ENCODE measurements at places on chromosomes 5 and 9.

DNA sequence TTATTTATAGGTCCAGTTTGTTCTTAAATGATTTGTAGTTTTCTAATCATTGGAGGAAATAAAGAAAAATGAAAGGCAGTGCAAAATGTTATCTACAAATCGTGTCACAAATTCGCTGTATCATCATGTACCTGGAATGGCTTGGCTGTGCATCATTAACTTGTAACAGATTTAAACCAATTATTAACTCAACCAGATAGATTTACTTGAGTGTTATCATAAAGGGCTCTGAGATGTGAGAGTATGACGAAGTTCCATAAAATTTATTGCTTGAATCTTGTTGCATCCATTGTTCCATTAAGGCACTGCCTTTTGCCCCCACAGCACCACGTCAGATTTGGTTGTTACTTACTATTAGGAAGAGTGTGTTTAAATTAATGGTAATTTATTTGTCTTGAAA, 23.5 kb downstream of the PCSK5 start:
- no peak for DNase-seq

- DNase-seq, result no peak
Measured at GRCh38 chr5:111537141-111538024, 25.0 kb upstream of the STARD4 start.

DNA sequence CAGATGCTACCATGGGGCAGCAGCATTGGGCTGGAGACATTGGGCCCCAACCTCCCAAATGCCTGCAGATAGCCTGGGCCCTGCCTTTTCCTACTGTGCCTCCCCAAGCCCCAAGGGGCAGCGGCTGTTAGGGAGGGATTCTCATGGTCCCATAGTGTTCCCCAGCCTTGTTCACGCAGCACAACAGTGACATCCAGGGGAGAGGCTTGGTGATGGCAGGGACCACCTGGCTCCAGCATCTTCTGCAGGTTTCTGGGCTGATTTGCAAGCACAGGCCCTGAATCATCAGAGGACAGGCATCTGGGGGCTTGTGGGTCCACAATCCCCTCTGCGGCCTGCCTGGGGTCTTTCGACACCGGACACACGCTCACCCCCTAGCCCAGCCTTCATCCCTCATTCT, 354.6 kb downstream of the SLIT3 start:
- no peak for DNase-seq

GRCh38 chr9:99004115-99004514, 60.4 kb downstream of the COL15A1 start:
- no peak for DNase-seq

- DNase-seq, result no peak
Measured at GRCh38 chr5:441996-442334, 1.0 kb upstream of the EXOC3 start.

- DNase-seq, result no peak
Measured at GRCh38 chr9:126689027-126689825, 75.5 kb downstream of the LMX1B start.

DNA sequence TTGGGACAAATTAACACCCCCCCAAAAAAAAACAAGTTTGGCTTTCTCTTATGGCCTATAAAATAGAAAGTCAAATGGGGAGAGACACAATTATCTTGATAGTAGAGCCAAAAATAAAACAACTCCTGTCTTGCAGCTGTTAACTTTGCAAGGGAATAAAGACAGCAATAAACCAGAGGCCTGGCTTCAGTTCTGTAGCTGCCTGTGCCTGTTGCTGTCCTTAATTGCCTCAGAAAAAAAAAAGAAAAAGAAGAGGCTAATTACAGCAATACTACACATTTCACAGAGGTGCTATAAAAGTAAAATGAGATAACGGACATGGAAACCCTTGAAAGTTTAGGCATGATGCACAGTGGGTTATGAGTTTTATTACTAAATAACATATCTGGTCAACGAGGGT, 170.7 kb upstream of the IRX1 start:
- no peak for DNase-seq

GRCh38 chr9:133916159-133916541, 76.0 kb downstream of the VAV2 start:
- DNase-seq, result no peak

DNA sequence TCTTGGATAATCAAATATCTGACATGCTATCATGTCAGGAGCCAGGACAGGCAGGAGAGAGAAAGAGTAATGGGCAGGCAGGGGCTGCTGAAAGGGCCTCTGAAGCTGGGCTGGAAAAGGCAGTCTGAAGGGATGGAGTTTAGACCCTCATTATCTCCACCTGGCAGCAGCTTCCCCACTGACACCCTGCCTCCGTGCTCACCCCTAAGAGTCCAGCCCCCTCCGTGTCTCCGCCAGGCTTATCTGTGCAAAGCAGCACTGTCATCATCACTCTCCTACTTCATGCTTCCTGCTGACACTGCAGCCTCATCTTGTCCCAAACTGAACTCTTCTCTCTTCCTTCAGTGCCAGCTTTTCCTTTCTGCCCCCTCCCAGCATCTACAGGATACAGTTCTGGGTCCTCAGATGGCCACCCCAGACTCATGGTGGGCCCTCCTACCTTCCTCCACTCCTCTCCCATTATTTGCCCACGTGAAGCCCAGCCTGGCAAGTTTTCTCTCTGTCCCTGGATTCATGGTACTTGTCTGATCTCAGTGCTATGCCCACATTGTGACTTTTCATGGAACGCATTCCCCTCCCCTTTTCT, 70.9 kb upstream of the KLF9 start:
- no peak for DNase-seq

DNA sequence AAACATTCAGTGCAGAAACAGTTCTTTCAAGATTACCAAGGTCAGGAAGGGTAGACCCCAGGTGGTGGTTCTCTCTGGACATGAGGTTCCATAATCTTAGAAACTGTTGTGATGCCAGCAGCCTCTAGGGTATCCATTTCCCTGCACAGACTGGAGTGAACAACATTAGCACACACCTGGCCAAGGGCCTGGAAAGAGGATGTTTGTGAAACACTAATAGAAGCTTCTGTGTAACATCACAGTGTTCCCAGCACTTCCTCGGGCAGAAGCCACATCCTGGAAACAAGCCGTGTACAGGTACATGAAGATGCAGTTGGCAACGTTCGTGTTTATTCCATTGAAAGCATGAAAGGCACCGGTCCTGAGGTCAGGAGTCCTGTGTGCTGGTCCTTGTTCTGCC, 598.2 kb upstream of the KLF4 start:
- no peak for DNase-seq

- no peak for DNase-seq
Measured at GRCh38 chr9:129497005-129497812, 123.7 kb downstream of the C9orf50 start.

DNA sequence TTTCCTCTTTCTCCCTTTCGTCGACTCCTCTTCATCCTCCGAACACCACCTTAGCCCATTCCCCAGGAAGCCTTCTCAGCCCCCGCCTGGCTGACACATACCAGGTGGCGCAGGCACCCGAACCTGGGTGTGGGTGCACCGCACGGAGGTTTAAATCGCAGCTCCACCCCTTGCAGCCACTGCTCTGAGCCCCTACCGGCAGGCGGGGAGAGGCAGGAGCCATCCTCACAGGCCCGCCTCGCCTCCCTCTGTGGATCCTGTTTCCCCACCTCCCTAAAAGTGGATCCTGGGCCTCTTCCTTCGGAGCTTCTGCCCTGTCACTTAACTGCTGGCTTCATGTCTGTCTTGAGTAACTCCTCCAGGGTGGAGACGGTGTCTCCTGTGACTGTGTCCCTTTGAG, 110.7 kb downstream of the OLFM1 start:
- DNase-seq, result no peak

DNA sequence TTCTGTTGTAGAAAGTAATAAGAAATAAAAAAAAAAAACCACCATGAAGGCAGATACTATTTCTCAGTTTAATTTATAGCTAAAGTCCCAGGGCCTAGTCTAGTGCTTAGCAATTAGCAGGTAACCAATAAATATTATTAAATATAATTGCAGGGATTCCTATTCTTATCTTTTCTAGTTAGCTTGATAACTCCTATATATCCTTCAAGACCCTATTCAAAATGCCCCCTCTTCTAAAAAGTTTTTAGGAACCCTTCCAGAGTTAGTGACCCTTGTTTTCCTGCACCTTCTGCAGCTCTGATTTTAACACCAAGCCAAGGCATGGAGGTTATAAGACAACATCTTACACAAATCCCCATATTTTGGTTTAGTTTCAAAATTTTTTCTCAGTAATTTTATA, 24.6 kb upstream of the ALDH1B1 start:
- no peak for DNase-seq

DNA sequence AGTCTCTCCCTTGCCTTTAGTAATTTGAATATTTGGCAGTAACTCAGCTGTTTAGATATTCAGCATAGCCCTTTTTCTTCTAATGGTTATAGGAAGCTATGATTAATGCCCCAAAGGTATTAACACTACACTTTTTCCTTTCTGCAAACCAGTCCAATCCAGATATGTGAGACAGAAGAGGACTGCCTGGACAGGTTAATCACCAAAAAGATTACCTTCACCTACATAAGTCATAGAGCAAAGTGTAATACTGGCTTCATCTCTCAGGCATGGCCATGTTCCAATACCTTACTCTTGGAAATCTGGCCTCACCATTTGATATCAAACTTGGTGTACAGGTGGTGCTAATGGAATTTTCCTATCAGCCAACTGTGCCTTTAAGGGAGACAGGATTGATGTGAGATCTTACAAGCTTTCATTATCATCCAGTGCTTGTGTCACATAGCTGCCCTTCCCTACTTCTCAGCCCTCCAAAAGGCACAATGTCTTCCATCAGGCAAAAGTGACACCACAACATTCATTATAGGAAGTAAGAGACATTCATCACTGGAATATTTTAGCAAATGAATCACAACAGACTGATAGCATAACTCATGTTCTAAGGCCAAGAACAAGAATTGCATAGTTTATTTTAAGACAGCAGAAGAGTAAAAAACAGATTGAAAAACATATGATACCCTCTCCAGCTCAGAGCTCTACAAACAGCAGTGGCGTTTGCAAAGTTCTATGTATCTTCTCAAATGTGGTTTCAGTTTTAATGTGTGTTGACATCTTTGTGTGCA, 91.2 kb upstream of the PAM start:
- no peak for DNase-seq

GRCh38 chr9:126470241-126470993, 143.3 kb upstream of the LMX1B start:
- DNase-seq, result no peak

- DNase-seq, result no peak
Measured at GRCh38 chr5:1140171-1140817, 28.4 kb upstream of the SLC12A7 start.

DNA sequence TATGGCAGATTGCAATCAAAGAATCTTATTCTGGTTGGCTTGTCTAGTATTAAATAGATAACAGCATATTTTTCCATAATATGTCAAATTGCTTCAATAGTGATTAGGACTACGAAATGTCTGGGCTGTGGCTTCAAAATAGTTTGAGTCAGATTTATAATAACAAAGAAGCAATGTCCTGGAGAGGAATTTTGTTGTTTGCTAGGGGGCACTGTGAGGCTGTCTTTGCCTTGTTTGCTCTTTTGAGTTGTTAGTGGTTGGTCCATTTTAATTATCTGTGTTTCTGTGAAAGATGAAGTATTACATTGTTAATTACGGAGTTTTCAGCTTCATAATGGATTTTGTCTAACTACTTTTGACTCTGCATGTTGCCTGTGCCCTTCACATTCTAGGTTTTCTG, 713.6 kb downstream of the TLE4 start:
- no peak for DNase-seq

DNA sequence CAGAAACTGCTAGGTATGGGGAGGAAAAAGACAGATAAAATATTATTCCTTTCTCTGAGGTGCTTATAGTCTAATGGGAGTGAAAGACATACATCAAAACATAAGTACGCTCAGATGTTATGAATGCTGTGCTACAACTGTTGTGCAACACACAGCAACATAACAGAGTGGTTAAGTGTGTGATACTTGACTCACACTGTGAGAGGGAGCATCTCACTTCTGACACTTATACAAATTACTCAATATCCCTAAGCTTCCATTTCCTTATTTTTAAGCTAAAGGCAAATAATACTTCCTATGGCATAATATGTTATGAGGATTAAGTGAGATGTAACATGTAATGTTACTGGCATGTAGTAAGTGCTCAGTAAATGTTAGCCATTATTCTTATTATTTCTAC, 110.6 kb upstream of the FER start:
- no peak for DNase-seq

GRCh38 chr5:57450991-57451876, 31.4 kb downstream of the ACTBL2 start:
- DNase-seq, result no peak
